ENCODE measurements at places on chromosomes 3 and 15. TPM values are rescaled to one million over a fixed set of nuclear protein-coding genes. Genes with fewer than 3 reads are reported as not detected.

DNA sequence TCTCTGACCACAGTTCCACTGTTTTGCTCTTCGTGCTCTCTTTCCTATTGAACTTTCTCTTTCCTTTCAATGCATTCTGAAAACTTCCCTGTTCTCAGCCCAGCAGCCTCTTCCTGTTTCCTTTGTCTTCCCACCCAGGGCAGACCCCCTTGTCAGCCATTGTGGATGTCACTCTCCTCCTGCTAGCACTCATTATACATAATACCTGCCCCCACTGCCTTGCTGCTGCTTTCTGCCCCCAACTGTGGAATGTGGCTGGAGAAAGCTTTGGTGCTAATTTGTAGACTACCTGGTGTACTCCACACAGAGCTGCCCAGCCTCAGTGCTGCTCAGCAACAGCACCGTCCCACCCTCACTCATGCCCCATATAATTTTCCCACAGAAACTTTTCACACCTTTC is 80.2 kb downstream of the CHCHD6 start:
- DNase-seq = no peak

DNA sequence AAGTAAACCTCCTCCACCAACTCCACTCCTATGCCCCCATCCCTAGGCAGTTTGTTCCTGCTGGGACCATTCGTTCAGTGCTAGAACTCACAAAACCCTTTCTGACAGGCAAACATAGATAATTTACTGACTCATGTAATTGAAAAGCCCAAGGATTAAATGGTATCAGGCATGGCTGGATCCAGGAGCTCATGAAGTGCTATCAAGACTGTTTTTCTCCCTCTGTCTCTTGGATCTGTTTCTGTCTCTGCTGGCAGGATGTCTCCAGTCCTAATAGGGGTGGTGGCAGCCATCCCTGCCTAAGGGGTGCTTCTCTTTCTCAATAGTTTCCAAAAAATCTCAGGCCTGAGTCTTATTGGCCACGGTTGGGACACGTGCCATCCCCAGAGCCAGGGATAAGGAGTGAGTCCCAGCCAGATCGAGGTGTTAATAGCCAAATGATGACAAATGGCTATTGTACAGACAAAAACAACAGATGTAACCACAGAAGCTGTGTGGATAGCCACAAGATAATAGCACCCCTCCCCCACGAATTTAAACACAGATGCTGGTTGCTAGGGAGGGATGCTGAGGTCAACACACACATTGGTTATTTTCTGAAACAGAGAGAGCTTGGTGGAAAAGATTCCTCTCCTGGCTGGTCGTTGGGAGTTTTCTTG is 168.6 kb downstream of the SHQ1 start:
- DNase-seq = no peak

GRCh38 chr3:39965997-39966396 is 156.6 kb downstream of the MYRIP start:
- no peak for DNase-seq

TNFSF10 gene
- total RNA-seq = 0.43 TPM

GRCh38 chr15:68380456-68380855 is 51.5 kb downstream of the ITGA11 start:
- DNase-seq = no peak

LEKR1 gene
- total RNA-seq = 0.97 TPM

DNA sequence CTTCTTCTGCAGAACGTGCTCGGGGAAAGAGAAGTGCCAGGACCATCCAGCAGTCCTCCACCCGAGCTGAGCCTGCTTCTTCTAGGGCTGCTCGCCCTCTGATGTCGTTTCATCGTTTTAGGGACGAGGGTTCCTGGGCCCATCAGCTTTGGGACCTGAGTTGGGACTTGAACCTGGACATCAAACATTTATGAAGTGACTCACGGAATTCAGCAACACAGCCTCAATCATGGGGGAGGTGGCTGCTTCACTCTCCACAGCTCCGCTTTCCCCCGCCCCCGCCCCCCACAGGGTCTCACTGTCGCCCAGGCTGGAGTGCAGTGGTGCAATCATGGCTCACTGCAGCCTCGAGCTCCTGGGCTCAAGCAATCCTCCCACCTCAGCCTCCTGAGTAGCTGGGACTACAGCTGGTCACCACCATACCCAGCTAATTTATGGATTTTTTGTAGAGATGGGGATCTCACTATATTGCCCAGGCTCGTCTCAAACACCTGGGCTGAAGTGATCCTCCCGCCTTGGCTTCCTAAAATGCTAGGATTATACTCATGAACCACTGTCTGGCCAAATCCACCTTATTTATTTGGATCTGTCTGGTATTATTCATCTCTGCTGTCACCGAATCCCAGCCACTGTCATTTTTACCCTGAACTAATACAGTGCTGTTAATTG is 725 bp upstream of the SCAMP2 start:
- DNase-seq = no peak

BFSP2 gene
- total RNA-seq = not detected

DNA sequence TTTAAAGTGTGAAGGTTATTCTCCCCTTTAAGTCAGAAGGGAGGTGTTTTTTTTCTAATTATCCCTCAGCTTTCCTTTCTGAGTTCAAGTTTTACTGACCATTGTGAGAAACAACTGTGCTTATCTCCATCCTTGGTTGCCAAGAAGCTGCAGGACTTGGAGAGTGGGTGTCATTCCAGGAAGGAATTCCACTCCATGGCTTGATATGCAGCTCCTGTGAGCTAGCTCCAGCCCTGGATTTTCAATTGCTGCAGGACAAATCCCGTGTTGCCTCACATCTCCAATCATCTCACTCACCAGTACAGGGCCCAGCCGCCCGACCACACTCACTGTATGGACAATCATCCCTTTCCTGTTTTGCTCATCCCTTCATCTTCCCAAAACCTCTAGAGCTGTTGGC is 122.5 kb downstream of the IGSF11 start:
- no peak for DNase-seq

TUSC7 gene
- not detected for total RNA-seq

NEK11 gene
- total RNA-seq = 7.7 TPM

DNA sequence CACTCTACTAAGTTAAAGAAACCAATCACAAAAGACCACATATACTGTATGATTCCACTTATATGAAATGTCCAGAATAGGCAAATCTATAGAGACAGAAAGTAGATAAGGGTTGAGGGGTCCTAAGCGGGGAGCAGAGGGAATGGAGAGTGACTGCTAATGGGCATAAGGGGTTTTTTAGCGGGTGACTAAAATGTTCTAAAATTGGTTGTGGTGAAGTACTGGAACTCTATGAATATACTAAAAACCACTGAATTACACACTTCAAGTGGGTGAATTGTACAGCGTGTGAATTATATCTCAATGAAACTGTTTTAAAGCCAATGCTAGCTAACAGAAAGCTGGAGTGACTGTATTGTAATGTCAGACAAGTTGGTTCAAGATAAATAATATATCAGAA is 33.3 kb downstream of the KPNA1 start:
- no peak for DNase-seq

- DNase-seq = no peak
Measured at GRCh38 chr15:69141833-69142232, 18.6 kb upstream of the GLCE start.

DNA sequence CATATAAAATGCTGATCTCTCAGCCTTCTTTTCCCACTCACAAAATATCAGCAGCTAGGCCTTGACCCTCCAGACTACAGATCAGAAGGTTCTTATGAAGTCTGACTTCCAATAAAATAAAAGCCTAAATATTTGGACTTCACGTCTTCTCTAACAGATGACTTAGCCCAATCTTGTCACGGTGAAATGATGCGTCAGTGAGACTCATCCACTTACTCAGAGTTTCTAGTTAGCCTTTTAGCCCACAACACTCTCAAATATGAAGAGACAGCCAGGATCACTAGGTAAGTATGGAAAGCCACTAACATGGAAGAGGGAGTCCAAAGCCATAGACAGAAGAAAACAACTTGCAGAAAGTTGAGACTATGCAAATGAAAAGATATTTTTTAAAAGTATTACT is 601.2 kb downstream of the PYDC2 start:
- no peak for DNase-seq

IGF2BP2 gene
- 67.8 TPM for total RNA-seq

TMCC1 gene
- total RNA-seq = 10.6 TPM

DNA sequence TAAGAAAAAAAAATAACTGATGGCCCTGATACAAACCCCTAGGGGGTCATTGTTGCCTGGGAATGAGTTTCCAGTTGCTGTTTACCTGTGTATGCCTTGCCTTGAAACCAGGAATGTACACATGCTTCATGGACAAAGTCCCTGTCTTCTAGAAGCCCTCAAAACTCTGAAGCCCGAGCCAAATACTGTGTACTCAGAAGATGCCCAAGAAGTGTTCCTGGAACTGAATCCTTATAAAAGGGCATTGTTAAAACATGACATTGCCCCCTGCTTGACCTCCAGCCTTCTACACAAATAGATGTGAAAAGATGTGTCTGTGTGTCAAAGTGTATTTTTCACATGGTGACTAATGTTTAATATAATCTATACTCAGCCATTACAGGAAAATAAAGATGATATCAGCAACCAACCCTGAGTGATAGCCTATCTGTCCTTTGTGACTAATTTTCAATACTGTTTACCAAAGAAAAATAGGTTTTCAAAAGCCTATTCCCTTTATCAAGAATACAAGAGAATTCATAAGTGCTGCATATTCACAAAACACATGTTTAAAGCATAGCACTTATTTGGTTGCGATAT is 325.9 kb downstream of the MECOM start:
- DNase-seq = no peak

- no peak for DNase-seq
Measured at GRCh38 chr3:148681080-148681479, 16.6 kb upstream of the AGTR1 start.

DNA sequence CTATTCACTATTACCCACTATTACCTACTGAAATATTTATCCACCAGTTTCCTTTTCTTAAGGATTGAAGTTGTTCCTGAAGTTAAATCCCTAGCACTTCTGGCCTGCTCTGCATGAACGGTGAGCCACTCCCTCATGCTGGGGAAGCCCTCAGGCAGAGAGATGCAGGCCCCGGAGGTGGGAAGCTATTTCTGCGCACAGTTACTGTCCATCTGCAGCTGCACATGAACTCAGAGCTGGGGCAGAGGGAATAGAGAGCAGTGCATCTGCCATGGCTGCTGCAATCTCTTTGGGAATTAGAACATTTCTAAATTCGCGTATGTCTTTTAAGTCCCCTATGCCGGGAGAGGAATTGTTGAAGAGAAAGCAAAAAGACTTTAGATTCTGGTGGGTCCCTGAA is 6.3 kb upstream of the GALNT15 start:
- DNase-seq = no peak

CNTN4 gene
- 6.9 TPM for total RNA-seq

SERPINI2 gene
- not detected for total RNA-seq

DNA sequence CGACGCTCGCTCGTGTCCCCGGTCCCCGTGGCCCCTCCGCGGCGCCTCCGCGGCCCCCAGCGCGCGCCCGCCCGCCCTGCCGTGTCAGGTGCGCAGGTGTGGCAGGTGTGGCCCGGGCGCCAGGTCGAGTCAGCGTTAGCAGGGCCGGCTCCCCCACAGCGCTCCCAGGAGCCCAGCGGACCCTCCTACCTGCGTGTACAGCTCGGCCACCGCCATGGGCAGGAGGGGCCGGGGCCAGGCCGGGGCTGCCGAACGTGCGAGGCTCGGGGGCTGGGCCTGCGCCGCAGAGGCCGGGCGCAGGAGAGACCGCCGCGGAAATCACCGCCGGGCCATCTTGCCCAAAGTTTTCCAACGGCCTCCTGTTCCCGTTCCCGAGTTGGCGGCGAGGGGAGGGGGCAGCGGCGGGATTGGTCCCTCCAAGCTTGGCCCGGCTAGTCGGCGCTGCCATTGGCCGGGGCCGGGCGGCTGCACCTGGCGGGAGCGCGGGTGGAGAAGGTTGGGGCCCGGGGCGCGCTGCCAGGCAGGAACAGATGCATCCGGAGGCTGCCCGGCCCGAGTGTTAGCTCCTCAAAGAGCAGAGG is at the start of gene MYO5C:
Gene MYO5C, minus strand, starts transcription at position 384 of the 581 bp plus-strand sequence. Its CDS starts 168 bp downstream, at position 216.
- no peak for DNase-seq

GABRR3 gene
- not detected for total RNA-seq

GRCh38 chr3:21705769-21706168 is 45.2 kb downstream of the ZNF385D start:
- DNase-seq = peak; percentile 30

GRCh38 chr3:11230125-11230524 is 42.1 kb upstream of the ATG7 start:
- no peak for DNase-seq

- DNase-seq = no peak
Measured at GRCh38 chr3:187705164-187705563, 2.8 kb upstream of the RTP2 start.

GRCh38 chr3:195185583-195185982 is 85.4 kb downstream of the XXYLT1 start:
- no peak for DNase-seq

GRCh38 chr3:179196098-179196497 is 47.9 kb downstream of the PIK3CA start:
- DNase-seq = peak; percentile 76

ZSCAN29 gene
- total RNA-seq = 26.3 TPM

GRCh38 chr3:8581806-8582445 is 62.7 kb downstream of the SSUH2 start:
- peak; percentile 68 for DNase-seq
